OCI-M1 (cell line): ENCODE measurements at places on chromosomes 2 and 18.

GRCh38 chr2:72988041-72988440 lies 70.7 kb downstream of the EMX1 start:
- DNase-seq = no peak

DNA sequence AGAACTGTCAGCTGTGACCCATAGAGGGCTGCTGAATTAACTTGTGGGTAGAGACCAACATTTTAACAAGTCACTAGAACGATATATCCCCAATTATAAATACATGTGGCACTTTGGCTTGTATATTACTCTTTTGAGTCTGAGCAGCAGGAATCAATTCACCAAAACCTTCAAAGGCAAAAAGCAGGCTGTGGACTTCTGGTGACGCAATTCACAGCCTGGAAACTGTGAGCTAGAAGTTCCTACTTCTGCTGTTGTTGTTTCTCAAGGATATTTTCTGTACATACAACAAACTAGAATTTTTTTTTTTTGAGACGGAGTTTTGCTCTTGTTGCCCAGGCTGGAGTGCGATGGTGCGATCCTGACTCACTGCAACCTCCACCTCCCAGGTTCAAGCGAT lies 37.3 kb downstream of the PTCD3 start:
- no peak for DNase-seq

DNA sequence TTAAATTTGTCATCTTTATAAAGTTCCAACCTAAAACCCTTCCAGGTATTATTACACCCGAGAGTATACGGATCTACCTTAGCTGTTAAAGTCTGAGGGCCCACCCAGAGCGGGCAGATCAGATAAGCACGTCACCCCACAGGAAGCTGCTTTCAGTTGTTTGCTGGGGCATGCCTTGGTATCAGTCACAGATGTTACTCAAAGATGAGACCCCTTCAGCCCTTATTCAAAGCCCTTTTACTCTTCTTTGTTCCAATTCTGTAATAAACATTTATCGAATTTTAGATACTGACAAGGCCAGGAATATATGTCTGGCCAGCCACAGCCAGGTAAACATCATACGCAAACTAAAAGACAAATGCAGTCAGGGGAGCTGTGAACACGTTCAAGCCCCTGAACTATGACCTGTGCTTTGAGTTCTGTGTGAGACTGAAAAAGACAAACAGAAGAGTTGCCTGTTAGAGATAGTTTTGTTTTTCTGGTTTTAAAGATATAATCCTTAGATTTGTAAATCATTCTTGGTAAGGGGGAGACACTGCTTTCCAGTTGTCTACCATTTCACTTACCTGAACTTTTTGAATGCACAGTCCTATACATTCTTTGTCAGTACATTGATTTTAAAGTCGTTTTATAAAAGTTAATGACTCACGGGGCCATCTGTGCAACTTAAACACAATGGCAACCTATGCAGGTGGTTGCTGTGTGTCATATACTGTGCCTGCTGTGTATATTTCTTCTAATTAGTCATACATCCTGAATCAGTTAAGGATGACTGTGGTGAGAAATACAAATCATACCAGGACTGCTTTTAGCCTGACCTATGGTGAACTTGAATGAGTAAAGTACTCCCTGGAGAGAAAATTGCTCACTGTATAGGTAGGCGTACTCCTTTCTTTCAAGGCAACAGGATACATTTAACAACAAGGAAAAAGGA lies 100.5 kb upstream of the ITPRID2 start:
- DNase-seq = no peak

GRCh38 chr2:38709567-38710194 lies 41.5 kb downstream of the SRSF7 start:
- no peak for DNase-seq

DNA sequence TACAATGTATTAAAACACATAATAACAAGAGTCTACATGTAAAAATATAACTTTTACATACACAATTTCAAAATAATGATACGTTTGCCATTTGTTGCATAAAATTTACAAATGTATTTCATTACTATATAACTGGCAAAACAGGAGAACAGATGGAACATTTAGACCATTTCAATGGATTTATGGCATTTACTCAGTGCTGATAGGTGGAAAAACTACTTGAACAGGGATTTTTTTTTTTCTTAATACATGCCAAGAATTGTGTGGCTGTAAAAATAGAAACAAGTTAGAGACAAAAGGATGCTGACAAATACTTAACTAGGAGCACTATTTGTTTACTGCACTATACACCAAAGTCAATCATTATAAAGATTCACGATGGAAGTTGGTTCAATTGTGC lies 266.8 kb upstream of the CCDC68 start:
- DNase-seq = no peak

GRCh38 chr2:230408244-230408842 lies 7.7 kb upstream of the SP100 start:
- no peak for DNase-seq

- no peak for DNase-seq
Observed at GRCh38 chr2:64604155-64604554, 49.6 kb downstream of the SERTAD2 start.

GRCh38 chr2:20660506-20661420 lies 6.2 kb upstream of the GDF7 start:
- DNase-seq = peak; percentile 13

DNA sequence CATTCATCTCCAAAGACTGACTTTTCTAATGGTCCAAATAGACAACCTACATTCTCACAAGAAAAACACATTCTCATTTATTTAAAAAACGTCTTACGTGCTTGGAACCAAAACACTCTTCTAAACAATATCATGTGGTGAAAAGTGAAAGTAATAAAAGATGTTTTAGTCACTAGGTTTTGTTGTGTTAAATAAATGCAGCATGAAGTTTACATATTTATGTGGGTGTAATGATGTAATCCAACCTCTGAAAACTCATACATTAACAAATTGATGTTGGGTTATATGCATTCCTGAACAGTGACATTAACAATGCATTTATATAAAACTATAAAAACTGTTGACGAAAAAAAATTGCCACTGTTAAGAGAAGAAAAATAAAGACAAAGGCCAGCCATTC lies 55.1 kb upstream of the ACVR2A start:
- DNase-seq = no peak

DNA sequence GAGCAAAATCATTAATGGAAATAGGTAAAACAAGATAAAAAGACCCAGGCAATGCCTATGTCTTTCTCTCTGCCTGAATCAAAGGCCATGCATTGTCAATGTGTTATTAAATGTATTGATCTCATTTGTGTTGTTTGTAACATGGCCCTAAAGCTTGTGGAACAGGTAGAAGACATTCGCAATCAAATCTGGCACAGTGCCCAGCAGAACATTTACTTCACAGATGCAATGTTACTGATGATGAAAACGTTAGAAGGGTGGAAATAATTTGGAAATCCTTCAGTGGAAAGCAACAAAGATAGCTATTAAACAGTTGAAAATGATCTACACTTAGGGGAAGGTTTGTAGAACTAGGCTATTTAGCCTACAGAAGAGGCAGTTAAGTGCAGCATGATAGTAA lies 368.2 kb downstream of the EPHA4 start:
- DNase-seq = no peak

- no peak for DNase-seq
Observed at GRCh38 chr2:122255924-122256323, 500.5 kb downstream of the TSN start.

DNA sequence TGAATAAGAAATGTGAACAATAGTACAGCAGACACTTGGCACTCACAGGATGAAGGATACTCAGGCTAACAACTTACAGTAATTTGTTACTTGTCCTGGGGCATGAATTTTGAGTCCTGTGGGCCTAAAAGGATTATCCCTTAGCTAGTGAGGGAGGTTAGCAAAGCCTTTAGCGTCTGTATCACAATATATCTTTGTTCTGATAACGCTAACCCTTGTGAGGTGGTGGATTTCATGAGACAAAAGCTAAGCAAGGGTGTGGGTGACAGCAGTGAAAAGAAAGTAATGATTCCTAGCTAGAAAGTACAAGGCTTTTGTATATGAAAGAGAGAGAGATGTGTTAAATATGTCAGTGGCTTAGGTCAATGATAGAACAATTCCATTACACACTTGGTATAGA lies 46.8 kb upstream of the TTC21B start:
- DNase-seq = no peak

DNA sequence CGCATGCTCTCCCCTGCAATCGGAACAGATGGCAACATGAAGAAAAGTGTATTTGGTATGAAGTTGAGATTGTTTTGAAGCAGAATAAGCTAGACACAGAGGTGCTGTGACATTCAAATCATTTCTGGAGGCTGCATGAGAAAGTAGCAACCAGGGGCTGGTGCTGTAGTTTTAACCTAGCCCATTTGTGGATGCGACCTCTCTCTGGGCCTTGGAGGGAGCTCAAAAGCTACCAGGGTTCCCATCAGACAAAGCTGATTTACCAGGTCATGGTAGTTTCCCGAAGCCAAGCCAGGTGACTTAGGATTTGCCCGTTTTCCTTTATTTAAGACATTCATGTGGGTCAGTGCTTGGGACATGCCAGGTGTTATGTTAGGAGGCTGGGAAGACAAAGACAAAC lies 77.5 kb downstream of the CIB4 start:
- DNase-seq = no peak

DNA sequence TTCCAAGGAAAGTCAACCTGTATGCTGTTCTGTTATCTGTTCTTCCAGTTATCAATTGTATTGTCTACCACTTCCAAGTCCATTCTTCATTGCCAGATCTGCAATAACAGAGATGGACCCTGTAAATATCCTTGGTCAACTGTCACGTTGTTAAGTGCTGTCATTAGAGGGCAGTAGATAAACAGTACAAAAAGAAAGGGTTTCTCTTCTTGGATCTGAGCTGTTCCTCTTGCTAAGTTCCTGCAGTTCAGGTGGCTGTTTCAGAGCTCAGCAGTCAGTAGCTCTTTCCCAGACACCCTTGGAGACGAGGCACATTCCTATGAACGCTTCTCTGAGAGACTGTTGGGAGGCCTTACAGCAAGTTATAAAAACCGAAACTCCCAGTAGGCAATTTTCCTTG lies 957.1 kb upstream of the CHAC2 start:
- peak; percentile 66 for DNase-seq

- DNase-seq = no peak
Observed at GRCh38 chr2:198073253-198073652, 268.9 kb downstream of the PLCL1 start.

GRCh38 chr2:30662268-30663131 lies 144.7 kb downstream of the CAPN13 start:
- no peak for DNase-seq

DNA sequence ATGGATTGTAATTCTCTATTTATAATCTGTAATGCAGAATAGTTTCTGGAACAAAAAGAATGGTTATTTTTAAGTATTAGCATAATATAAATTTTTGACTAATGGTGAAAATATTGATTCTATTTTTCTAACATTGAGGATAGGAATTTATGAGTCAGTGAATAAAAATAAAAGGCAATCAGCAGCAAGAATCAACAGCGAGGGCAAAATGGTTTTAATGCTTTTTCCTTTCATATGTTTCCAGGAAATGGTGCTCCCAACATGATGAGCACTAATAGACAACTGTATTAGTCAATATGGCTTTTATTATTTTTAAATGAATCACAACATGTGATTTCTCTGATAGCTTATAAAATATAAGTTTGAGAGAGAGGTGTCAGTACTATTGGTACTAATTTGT lies 90.7 kb upstream of the TFPI start:
- no peak for DNase-seq

- no peak for DNase-seq
Observed at GRCh38 chr2:62661263-62661635, 44.3 kb upstream of the EHBP1 start.

DNA sequence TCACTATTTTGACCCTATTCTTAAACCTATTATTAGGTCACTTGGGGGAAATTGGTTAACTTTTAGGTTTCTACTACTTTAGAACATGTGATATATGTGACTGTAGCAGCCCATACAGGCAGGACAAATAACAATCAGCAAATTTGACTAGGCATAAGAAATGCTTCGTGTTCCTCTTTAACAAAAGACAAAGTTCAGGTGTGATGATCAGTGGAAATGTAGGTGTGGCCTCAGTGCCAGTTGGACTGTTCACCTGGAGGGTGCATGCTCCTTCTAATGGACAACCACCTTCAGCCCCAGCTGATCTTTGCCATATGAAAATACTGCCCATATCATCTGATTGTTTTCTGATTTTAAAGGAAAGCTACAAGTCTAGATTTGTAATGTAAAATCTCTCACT lies 6.4 kb downstream of the PDK1 start:
- DNase-seq = no peak

GRCh38 chr2:190831941-190832340 lies 48.7 kb upstream of the GLS start:
- DNase-seq = no peak

- no peak for DNase-seq
Observed at GRCh38 chr2:9574331-9574730, 18.7 kb upstream of the ADAM17 start.

- no peak for DNase-seq
Observed at GRCh38 chr18:23992089-23992940, 22.2 kb upstream of the TTC39C start.

GRCh38 chr2:200618590-200619021 lies 32.8 kb downstream of the AOX1 start:
- peak; percentile 61 for DNase-seq

DNA sequence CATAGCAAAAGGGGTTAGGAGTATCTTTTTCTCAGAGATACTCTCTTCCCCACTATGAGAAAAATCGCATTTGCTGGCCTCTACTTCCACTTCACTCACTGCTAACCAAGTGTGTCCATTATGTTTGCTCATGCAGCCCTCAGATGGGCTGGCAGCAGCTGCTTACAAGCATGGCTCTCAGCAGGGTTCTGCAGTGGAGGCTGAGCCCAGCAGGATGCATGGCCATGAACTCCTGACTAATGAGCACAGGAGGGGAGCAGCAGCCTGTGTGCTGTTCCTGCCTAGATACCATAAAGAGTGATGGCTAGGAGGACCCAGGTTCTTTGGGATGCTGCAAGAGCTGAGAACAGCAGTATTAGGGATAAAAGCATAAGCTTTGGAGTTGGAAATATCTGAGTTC lies 316.9 kb upstream of the THSD7B start:
- DNase-seq = no peak

DNA sequence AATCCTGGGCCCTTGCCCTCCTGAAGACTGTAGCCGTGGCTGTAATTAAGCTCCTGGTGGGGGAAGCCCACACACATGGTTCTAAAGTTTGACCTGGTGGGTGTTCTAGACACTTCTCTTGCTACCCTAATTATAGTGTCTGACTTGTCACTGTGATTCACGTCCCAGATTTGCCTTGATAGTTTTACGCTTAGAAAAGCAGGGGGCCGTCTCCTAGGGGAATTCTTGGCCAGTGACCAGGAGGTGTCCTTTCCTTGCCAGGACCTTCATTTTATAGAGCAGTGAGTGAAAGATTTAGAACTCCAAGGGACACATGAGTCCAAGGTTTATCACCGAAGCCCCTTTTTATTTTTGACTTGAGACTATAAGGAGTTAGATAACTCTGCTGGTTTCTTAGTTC lies 9.0 kb downstream of the TMEM214 start:
- DNase-seq = no peak

GRCh38 chr2:229921101-229921891 lies 513 bp downstream of the TRIP12 start:
- DNase-seq = peak; percentile 73

GRCh38 chr2:228927028-228928010 lies 343.8 kb downstream of the PID1 start:
- no peak for DNase-seq
